ENCODE measurements at places on chromosomes 2 and 18.

GRCh38 chr2:154133823-154134222 is 262.1 kb downstream of the GALNT13 start:
- no peak for DNase-seq

GRCh38 chr2:200828104-200828503 is 16.4 kb downstream of the BZW1 start:
- no peak for DNase-seq

DNA sequence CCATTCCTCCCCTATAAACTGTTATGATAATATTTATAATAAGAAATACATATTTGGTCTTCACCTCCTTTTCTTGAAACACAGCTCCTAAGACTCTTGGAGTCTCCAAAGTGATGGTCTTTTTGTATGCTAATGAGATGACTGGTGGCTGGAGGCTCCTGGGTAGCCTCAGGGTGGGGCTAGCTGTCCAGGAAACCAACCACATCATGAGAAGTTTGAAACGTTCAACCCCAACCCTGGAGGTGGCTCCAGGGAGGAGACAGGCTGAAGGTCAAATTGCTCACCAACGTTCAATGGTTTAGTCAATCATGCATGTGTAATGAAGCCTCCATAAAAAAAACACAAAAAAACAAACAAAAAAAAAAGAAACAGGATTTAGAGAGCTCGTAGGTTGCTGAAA is 298.7 kb upstream of the MGAT5 start:
- DNase-seq: no peak

DNA sequence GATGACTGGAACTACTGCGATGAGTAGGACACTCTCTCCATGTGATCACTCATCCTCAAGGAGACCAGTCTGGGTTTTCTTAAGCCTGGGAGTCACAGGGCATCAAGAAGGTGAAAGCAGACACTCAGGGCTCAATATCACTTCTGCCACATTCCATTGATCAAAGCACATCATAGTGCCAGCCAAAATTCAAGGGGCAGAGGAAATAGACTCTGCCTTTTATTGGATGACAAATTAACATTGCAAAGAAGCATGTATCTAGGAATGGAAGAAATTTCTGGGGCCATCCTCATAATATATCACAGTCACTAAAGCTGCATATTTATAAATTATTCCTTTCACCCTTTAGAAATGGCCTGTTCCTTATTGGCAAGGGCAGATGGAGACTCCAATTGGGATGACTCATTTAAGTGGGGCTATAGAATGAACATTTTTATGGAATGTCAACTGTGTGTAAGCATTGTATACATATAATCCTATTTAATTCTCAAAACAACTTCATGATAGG is 114.8 kb upstream of the CDC42EP3 start:
- DNase-seq: no peak

- no peak for DNase-seq
Observed at GRCh38 chr2:39476524-39476923, 39.4 kb upstream of the MAP4K3 start.

- no peak for DNase-seq
Observed at GRCh38 chr2:40579247-40579646, 127.4 kb upstream of the SLC8A1 start.

GRCh38 chr2:101538076-101538475 is 63.2 kb upstream of the RFX8 start:
- DNase-seq: no peak

DNA sequence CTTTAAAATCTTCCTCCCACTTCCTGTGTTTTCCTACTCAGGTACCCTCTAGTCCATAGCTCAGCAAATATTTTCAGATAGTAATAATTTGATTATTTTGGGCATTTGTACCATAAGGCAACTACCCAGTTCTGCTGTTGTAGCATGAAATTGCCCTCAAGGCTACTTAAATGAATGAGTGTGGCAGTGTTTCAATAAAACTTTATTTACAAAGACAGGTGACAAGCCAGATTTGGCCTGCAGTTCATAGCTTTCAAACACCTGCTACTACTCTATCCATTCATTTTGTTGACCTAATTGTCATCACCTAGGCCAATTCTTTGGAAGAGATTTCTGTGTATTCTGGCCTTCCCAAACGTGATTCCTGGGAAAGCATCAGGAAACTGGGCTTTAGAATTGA is 28.9 kb downstream of the NYAP2 start:
- DNase-seq: no peak

GRCh38 chr2:171066110-171066509 is 94.6 kb downstream of the TLK1 start:
- no peak for DNase-seq

DNA sequence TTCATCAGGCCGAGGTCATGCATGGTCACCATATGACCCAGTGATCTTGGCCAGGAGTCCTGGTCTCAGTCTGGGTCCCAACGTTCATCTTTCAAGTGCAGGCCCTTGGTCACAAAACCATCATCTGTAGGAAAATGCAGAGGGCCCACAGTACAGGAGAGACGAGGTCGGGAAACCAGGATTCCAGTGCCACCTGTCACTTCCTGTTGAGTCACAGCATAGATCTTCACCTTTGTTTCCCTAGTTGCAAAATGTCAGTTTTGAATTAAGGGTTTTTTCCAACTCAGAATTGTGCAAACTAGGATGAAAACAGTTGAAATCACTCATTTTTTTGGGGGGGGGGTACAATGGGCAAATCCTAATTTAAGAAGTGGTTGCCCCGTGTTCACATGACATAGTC is 162.2 kb downstream of the INSIG2 start:
- no peak for DNase-seq

DNA sequence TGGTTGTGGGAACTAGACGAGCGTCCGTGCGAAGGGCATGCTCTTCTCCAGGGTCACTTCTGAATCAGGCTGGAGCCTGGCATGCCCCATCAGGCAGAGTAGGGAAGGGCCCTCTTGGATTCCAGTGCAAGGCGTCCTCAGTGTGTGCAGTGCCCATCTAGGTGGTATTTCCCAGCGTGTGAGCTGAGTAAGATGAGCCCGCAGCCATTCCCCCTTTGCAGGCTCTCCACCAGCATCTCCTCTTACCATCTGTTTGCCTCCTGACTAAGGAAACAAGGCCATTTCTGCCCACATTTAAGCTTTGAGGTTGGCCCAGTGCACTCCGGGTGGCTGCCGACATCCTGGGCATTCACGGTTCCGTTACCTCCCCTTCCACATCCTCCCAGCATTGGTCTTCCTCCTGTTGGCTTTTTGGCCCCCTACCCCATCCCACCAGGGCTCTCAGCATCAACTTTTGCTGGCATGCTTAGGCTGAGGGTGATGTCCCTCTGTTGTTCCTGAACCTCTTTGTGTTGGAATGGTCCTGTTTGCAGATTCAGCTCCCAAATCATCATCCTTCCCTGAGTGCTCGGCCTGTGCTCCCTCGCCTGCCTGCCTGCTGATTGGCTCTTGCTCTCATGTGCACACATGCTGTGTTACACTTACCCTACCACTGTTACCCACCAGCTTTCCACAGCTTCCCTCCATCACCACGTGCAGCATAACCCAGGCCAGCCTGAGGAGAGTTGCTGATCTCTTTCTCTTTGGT is 11.8 kb downstream of the CEP68 start:
- no peak for DNase-seq

- DNase-seq: no peak
Observed at GRCh38 chr2:98298683-98299164, 47.5 kb upstream of the CNGA3 start.

DNA sequence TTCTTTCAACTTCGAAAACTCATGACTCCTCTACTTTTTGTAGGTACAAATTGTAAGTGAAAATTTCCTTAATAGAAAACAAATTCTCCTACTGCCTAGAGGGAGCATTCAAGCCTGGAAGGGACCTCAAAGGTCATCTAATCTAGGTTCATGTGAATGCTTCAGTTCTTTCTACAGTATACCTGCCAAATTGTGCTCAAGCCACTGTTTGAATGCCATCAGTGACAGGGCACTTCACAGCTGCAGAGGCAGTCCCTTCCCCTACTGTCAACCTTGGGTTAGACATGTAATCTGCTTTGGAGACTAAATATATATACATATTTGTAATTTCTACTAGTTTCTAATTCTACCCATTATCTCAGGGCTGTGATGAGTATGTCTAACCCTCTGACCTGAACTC is 681.3 kb upstream of the CDH2 start:
- DNase-seq: no peak

GRCh38 chr2:196745711-196746110 is 53.8 kb downstream of the GTF3C3 start:
- DNase-seq: no peak

DNA sequence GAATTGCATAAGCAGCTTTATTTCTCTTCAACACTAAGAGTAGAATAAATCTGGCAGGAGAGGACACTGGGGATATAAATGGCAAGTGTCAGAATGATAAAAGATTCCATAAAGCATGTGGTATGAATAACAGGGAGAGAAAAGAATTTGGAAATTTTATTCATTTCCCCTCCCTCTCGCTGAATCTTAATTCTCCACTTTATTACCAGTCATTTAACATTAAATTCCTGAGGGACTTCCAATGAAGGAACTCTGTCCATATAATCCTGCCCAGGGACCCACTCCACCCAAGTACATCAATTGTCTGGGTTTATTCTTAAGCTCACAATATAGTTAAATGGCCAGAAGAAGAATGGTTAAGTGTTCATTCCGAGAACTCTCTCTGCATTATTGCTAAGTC is 197.7 kb upstream of the MGAT5 start:
- no peak for DNase-seq

- no peak for DNase-seq
Observed at GRCh38 chr2:205783872-205784499, 101.7 kb downstream of the NRP2 start.

GRCh38 chr2:182890305-182890704 is 23.9 kb upstream of the FRZB start:
- DNase-seq: no peak

GRCh38 chr18:25704071-25704470 is 352.1 kb upstream of the ZNF521 start:
- DNase-seq: no peak

GRCh38 chr2:96739076-96739632 is 710 bp downstream of the LMAN2L start:
- no peak for DNase-seq

- no peak for DNase-seq
Observed at GRCh38 chr2:37825586-37825985, 99.5 kb upstream of the RMDN2 start.

- DNase-seq: no peak
Observed at GRCh38 chr2:31950946-31951562, 59.8 kb downstream of the MEMO1 start.

DNA sequence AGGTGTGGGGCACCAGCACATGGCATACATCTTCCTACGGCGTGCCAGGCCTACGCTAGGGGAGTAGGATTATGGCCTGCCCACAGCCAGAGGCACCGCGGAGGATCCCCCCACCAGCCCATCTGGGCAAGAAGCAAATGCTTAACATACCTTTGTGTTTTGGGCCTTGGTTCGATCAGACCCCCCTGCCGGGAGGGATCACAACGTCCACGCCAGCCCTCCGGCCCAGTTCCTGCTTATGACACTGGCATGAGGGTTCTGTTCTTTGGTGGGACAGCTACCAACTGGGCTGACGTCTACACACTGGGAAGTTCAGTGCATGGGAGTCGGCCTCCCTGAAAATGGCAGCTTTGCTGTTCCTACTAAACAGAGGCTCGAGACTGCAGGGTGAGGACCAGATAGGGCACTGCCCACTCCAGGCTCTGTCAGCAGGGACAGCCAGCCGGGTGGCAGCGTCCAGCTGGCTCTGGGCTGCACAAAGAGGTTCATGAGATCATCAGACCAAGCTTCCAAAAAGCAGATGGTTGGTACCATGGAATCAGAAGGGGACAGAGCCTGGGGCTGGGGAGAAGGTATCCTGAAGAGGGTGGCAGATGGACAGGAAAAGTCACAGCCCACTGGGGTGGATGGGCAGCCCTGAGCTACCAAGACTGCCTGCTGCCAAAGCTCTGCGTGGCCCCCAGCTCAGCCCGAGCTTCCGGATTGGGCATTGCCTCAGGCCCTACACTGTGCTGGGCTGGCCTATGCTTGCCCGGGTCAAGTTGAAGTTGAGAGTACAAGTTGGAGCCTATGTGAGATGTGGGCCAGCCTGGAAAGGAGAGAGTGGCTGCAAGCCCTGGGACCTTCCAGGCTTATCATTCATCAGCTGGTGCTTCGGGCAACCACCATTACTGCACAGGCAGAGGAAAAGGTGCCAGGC is 61.7 kb upstream of the TEX51 start:
- peak; percentile 59 for DNase-seq

DNA sequence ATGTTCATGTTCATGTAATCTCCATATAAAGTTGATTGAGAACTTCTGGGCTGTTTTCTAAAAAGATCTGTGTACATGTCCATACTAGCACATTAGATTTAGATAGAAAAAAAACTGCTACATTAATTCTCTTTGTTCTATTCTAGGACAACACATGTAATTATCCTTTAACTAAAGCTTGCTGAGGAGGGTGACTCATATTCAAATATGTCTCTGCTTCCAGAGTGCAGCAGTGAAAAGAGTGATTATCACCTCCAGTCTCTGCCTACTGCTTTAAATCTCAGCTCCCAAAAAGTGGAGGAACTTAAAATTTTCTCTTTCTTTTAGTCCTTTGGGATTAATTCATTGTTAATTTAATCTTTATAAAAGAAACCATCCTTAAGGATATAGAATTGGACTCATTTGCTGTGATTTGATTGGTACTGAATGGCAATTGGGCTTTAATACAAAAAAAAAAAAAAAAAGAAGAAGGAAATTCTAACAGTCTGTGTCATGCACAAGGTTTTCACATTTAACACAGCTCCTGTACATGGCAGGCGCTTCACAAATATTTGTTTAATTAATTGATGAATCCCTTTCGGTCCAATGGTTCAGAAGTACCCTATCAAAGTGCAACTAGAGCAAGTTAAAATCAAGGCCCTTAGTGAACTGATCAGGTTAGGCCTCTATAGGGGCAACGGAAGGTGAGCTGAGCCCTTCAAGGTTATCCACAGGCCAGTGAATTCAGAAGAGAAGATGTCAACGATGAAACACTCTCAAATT is 214.0 kb upstream of the KCNJ3 start:
- no peak for DNase-seq

GRCh38 chr2:78034706-78035105 is 512.5 kb upstream of the LRRTM4 start:
- peak; percentile 84 for DNase-seq

DNA sequence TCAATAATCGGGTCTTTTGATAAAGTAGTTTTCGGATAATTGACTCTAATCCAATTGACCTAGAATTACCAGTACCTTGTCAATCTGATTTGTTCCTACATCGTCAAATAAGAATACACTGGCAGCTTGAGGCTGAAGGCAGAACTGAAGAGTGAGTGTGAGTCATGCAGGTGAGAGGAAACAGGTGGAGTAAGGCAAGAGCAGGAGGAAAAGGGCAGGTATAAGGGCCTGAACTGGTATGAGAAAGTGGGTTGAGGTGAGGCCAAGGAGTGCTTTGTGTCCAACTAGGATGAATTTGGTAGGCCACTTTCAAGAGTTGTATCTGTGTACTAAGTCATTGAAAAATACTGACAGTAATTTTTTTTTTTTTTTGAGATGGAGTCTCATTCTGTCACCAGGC is 186.0 kb downstream of the ZNF385B start:
- no peak for DNase-seq
